Stimulated activated CD4-positive, alpha-beta T cell treated with anti-CD3 and anti-CD28 coated beads, Interleukin-1b, Interleukin-23, amount 100 ng/mL, for 1 hour (primary cell): ENCODE measurements at places on chromosomes 4 and X.

DNA sequence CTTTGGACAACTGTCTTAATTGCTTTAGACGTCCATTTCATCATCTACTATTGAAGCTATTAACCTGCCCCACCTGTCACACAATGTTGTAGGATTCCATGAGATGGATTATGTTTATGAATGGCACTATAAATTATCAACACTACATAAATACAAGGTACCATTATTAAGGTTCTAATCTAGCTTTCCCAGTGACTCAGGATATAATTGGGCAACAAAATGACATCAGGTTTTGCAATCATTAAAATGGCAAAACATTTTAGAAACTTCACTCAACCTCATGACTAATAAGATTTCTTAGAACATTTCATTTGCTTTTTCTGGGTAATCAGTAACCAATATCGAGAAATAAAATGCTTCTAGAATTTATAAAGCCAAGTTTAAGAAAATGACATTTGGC is 9.2 kb downstream of the HOPX start:
- DNase-seq: no peak

DNA sequence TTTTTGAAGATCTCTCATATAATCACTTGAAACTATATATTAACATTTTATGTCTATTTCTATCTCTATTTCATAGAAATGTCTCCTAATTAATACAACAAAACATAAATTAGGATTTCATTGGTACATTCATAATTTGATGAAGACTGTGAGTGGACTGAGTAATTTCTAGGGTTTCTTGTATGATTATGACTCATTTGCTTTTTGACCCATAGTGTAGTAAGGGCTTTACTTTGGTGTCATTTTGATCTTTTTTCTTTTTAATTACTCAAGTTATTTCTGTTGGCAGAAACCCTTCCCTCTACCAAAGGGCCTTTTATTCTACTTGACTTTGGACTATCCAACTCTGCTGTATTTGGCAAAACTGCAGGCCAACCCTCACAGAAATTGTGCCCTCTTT is 207.9 kb upstream of the MAGEB16 start:
- no peak for DNase-seq

DNA sequence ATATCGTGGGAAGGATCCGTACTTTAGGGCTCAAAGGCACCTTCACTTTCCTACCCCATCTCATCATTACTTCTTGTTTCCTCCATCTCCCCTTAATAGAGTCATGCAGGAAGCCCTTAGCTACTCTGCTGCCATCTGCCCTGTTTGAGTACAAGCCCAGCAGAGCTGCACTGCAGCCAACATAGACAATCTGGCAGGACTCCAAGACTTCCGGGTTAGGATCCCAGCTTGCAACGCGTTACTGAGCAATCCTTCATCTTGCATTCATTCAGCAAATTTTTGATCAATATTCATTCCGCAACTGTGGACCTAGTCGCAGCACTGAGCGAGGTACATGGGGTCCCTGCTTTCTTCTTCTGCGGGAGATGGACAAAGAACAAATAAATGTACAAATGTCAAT is 344.9 kb downstream of the BCOR start:
- no peak for DNase-seq

GRCh38 chrX:10033375-10034007 is 66.3 kb downstream of the CLDN34 start:
- DNase-seq: no peak

DNA sequence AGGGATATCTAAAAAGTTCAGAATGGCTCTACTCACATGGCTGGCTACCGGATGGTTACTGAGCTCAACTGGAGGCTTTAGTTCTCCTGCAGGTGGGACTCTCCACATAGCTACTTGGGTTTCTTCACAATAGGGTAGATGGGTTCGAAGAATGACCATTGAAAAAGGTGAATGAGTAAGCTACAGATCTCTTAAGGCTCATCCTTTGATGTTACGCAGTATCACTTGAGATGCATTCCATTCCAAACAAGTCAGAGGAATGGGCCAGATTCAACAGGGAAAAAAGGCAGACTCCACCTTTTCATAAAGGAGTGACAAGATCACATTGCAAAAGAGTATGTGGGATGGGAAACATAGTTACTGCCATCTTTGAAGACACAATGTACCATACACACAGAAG is 52.6 kb downstream of the DDX53 start:
- DNase-seq: no peak

GRCh38 chrX:36787752-36788151 is 220.4 kb upstream of the FAM47C start:
- no peak for DNase-seq

- no peak for DNase-seq
Observed at GRCh38 chr4:68985442-68985841, 33.8 kb upstream of the UGT2A3 start.

DNA sequence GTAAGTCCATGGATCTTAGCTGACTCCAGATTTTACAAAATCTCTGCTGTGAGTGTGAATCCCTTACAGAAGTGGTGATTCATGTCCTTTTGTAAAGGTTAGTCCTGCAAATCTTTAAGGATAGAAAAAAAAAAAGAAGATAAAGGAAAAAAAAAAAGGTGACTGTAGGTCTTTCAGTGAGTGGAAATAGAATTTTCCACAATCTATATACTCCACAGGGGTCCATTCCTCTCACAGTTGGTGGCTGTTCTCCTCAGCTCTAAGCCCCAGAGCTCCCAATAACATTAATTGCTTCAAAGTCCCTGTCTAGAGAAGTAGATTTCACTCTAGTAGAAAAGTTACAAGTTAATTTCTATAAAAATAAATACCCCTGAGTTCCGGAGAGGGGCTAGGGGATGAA is 189.1 kb downstream of the NDST4 start:
- DNase-seq: no peak

DNA sequence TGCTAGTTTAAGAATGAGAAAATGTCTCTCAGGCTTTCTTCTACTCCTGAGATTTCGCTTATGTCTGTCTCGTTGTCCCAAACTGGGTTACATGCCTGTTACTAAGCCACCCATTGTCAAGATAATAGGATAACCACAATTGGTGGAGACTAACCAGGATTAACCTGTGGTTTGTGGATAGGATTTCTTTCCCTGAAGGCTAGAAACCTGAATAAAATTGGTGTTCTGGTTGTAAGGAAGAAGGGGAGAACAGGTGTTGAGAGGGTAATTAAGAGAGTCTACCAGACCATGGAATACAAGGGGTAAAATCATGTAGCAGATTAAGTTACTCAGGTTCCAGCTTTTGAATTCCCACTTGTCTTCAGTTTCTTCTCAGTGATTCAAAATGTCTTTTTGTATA is 225.4 kb downstream of the CPE start:
- no peak for DNase-seq

- no peak for DNase-seq
Observed at GRCh38 chrX:2928191-2928582, 952 bp downstream of the ARSD start.

DNA sequence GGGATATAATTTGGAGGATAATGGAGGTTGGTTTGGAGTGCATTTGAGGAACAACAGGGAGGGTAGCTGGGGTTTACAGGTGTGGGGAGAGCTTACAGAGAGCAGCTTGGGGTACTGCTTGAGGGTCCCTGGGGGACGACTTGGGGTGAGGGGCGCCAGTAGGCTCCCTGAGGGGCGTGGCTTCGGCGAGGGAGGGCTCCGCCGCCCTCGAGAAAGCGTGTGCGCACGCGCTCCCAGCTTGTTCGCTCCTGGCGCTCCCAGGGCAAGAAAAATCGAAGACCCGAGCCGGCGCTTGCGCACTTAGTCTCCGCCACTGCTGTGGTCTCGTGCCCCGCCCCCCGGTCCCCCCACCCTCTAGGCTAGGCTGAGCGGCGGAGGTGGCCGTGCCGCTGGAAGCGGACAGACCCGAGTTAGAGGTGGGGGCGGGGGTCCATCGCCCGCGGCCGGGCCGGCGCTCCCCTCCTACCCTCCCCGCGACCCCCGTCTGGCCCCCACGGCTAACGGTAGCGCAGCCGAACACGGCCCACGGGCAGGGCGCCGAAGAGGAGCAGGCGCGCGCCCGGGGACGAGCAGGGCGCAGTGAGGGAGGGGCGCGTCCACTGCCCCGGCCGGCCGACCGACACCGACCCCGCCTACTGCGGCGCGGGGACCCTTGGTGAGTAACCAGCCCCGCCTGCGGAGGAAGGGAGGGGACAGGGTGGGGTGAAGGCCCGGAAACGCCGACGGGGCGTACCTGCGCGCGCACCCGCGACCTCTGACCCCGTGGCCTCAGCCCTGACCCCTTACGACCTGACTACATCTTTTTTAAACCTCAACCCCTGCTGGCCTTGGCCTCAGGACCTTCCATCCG is 5.4 kb upstream of the CCDC120 start:
- peak; percentile 18 for DNase-seq

- DNase-seq: no peak
Observed at GRCh38 chr4:102637391-102637790, 123.4 kb downstream of the MANBA start.

DNA sequence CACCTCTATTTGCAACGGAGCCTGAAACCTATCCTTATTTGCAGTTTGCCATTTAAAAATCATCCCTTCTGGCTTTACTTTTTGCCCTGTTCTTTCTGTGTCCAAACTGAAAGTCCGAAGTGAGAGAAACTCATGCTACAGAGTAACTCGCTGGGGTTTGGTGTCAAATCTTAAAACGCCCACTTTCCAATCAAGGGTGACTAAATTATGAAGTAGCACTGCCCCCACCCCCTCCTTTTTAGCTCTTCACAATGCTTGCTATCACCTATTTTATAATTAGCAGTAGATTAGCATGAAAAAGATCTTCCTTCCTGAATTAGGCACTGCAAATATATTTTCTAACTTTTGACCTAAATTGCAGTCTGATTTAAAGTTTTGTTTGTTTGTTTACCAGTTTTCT is 52.5 kb downstream of the VGLL1 start:
- no peak for DNase-seq

DNA sequence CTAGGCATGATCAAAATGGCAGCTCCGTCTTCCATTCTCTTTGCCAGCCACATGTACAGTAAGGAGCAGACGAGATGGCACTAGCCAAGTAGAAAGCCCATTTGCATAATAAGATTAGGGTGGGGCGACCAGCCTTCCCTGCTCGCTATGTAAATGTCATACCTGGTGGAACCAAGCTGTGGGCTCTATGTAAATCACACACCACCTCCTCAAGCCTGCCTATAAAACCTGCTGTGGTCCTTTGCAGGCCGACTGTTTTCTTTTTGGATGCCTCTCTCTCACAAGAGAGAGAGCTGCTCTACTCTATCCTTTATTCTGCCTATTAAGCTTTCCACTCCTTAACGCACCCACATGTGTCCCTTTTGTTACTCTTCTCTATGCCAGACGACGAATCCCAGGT is 1472.7 kb downstream of the ARAP2 start:
- no peak for DNase-seq

DNA sequence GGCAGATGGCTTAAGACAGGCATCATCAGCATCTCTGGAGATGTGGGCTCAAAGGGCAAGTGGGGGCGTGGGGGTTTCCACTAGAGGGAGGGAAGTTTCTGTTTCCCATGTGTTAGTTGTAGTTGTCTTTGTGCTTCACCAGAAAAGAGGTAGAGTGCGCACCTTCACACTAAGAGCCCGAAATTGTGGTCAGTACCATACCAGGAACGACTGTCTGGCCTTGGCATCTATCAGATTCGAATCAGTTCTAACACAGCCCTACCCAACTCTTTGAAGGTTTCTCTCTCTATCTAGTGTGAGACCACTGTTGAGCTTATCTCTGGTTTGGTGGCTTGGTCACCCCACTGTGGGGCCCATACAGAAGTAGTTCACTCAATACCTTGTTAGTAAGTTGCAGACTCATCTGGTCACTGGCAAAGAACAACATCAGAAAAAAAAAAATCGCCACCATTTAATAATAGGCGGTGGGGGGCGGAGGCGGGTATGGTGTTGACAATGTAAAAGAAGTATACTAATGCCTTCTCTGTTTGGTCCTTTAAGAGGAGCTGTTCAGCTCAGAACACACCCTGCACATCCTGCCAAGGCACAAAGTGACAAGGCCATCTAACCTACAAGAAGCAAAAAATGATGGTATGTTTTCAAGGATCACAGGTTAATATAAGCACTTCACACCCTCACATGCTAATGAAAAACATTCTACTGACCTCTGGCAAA is 71.1 kb downstream of the NYX start:
- no peak for DNase-seq

GRCh38 chrX:132461886-132462285 is 27.0 kb downstream of the MBNL3 start:
- no peak for DNase-seq

DNA sequence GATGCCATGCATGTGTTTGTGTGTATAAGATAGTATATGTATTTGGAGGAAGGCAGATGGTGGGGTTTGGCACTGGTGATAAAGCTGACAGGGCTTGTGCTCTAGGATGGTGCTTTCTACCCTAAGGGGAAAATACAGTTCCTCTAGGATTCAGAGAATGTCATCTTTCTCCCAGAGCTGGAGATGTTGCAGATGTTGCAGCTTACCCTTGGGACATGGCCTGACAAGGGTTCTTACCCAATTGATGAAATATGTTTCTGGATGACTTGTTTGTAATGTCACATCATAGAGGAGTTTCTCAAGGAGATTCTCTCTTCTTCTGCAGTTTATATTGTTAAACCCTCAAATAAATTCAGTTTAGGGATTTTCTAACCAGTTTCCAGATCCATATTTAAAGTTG is 52.5 kb upstream of the PITX2 start:
- no peak for DNase-seq

DNA sequence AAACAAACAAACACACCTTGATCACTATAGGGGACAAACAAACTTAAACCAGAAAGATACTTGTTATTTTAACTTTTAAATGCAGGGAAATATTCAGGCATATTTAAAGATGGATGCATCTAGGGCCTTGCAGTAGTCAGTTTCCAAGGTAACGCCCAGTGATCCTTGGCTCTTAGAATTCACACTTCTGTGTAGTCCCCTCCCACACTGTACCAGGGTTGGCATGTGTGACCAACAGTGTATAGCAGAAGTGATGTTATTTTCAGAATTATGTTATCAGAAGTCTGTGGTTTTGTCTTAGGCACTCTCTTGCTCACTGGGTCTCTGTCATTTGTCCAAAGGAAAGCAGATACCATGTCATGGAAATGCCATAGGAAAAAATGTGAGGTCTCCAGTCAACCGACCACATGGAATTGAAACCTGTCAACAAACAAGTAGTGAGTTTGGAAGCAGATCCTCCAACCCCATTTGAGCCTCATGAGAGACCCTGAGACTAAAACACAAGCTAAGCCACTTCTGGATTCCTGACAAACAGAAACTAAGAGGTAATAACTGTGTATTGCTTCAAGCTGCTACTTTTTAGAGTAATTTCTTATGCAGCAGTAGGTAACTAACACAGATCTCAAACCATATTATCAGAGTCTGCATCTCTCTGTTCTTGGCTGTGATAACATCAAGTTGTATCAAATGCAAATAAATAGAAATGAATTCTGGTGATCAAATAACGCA is 670.3 kb downstream of the KCTD8 start:
- no peak for DNase-seq

DNA sequence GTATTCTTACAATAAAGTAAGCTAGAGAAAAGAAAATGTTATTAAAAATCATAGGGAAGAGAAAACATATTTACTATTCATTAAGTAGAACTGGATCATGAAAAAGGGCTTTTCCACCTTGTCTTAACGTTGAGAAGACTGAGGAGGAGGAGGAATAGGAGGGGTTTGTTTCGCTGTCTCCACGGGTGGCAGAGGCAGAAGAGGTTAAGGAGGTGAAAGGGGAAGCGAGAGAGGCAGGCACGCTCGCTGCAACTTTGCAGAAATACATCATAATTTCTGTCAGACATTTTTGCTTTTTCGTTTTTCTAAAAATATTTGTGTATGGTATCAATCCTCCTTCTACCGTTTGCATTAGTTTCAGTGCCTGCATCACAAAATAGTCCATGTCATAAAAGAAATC is 2375.1 kb upstream of the AGA start:
- no peak for DNase-seq
